ENCODE measurements at places on chromosomes 5 and 9.

GRCh38 chr9:81445331-81445921, 243.9 kb downstream of the TLE1 start:
- DNase-seq = no peak

- no peak for DNase-seq
Measured at GRCh38 chr9:84583866-84584265, 85.7 kb upstream of the NTRK2 start.

DNA sequence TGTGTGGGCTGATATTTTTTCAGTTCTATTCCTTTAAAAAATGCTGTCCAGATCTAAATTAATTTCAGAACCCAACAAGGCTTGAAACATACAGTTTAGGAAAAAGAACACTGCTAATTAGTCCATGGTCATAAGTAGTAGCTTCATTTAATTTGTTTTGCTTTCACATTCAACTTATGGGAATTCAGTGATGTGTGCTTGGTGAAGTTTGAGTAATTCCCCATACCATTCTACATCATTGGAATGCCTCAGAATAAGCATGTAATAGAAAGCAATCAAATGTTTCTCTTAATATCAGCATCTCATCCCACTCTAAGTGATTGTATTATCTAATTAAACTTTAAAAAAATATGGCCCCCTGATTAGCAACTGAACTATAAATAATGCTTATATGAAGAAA, 2.7 kb downstream of the CNTLN start:
- no peak for DNase-seq

- no peak for DNase-seq
Measured at GRCh38 chr5:133304707-133305216, 252.9 kb downstream of the HSPA4 start.

DNA sequence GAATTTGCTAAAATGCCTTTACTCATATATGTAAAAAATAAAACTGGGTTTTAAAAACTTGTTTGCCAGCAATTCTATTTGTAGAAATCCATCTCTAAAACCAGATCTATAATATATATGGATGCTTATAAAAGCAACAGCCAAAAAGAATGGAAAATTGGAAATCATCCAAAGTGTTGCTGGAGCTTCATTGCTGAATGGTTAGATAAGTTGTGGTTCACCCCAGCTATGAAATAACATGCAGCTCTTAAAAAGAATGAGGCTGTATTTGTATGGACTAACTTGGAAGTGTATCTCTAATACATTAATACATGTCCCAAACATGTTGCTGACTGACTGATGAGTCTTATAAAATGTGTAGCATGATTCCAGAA, 76.2 kb downstream of the STK10 start:
- DNase-seq = no peak

- DNase-seq = no peak
Measured at GRCh38 chr9:19924080-19924479, 135.2 kb upstream of the SLC24A2 start.

All from D721Med (cell line).